ENCODE measurements at places on chromosomes 7 and 10. TPM values are rescaled to one million over a fixed set of nuclear protein-coding genes. Genes with fewer than 3 reads are reported as not detected.

GRCh38 chr7:148116195-148116594, 474.4 kb upstream of the C7orf33 start:
- no peaks in the 10 kb centered on the region for H3K27me3 ChIP-seq
- no peak overlapping the region for H3K4me3 ChIP-seq
- no peak for DNase-seq
- H3K4me1 ChIP-seq: no peaks in the 10 kb centered on the region

DNA sequence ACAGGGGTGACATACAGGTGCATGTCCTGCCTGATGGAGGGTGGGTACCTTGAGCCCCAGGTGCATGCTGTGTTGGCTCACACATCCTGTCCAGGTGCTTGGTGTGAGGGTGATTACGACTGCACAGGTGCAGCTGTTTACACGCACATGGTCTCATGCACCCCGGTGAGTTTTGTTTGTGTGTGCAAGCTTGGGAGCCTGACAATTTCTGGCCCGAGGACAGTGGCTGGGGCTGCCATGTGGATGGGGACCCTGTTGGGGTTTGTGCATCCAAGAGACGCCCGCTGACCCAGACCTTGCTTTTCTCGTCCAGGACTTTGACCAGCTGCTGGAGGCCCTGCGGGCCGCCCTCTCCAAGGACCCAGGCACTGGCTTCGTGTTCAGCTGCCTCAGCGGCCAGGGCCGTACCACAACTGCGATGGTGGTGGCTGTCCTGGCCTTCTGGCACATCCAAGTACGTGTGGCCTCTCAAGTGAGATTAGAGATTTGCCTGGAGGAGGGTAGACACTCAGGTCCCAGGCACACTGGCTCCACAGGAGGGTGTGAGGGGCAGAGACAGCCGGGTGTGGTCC, 61.7 kb downstream of the PRF1 start:
- DNase-seq: no peak
- H3K27me3 ChIP-seq: no peaks in the 10 kb centered on the region
- H3K4me1 ChIP-seq: peaks cover 9% of the 10 kb centered on the region
- no peak overlapping the region for H3K27ac ChIP-seq
- H3K36me3 ChIP-seq: no peaks in the 10 kb centered on the region
- H3K4me3 ChIP-seq: no peak overlapping the region

DNA sequence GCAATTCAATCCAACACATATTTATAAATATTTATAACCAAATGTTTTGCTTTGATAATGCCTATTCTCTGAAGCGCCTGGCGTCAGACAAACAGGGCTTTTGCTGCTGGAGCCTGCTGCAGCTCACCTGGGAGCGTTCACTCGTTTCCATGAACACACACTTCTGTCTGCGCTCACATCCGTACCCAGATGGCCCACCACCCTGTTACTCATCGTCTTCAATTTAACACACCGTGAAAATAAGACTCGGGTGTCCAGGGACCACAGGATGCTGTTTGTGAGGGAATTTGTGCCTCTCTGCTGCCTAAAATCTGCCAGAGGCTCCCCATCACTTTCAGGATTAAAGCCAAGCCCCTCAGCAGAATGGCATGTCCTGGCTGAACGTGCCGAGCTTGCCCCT, 74.1 kb downstream of the SLIT1 start:
- H3K4me1 ChIP-seq: peaks cover 13% of the 10 kb centered on the region
- no peak for DNase-seq
- H3K27ac ChIP-seq: no peak overlapping the region
- no peaks in the 10 kb centered on the region for H3K27me3 ChIP-seq
- H3K36me3 ChIP-seq: no peaks in the 10 kb centered on the region
- no peak overlapping the region for H3K4me3 ChIP-seq

DNA sequence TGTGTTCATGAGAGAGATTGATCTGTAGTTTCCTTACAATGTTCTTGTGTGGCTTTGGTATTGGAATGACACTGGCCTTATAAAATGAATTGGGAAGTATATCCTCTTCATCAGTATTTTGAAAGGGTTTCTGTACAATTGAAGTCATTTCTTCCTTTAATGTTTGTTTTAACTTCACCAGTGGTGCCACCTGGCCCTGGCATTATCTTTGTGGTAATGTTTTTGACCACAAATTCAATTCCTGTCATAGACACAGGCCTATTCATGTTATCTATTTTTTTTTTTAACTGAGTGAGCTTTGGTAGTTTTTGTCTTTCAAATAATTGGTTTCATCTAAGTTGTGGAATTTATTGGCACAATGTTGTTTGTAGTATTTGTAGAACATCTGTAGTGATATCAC, 127.7 kb downstream of the CDK14 start:
- no peak overlapping the region for H3K4me3 ChIP-seq
- H3K27ac ChIP-seq: no peak overlapping the region
- H3K27me3 ChIP-seq: no peaks in the 10 kb centered on the region

DNA sequence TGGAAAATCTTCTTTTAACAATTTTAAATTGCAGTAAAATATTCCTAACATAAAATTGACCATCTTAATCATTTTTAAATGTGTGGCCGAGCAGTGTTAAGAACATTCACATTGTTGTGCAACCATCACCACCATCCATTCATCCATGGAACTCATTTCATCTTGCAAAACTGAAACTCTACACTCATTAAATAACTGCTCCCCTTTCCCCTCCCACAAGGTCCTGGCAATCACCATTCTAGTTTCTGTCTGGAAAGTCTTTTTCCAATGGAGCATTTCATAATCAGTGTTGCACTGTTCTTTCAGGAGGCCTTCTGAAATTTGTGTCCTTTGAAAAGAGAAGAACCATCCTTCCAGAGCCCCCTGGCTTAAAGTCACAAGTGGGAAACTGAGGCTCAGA, 233.1 kb downstream of the PLXNA4 start:
- peaks cover 3% of the 10 kb centered on the region for H3K27me3 ChIP-seq
- H3K27ac ChIP-seq: no peak overlapping the region
- H3K36me3 ChIP-seq: no peaks in the 10 kb centered on the region
- no peak overlapping the region for H3K4me3 ChIP-seq
- no peak for DNase-seq
- H3K4me1 ChIP-seq: no peaks in the 10 kb centered on the region

- no peak overlapping the region for H3K27ac ChIP-seq
- H3K36me3 ChIP-seq: no peaks in the 10 kb centered on the region
- no peak for DNase-seq
- no peaks in the 10 kb centered on the region for H3K4me1 ChIP-seq
- H3K4me3 ChIP-seq: no peak overlapping the region
Observed at GRCh38 chr7:134200970-134201369, 73.8 kb downstream of the LRGUK start.

DNA sequence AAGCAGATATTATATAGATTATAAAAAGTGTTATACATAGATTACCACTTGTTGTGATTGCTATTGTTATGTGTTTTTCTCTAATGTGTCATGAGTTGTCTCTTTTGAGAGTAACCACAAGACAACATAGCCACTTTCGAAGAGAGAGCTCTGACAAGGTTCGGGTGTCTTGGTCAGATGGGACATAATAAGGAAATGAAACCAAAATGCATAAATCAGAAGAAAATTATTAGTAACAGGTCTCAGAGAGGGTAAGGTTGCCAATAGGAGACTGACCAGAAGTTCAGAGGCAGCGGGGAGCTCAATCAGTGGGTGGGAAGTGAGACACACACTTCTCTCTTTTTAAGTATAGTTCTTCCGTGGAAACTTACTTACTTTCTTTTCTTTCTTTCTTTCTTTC, 639.2 kb upstream of the POT1 start:
- no peaks in the 10 kb centered on the region for H3K4me1 ChIP-seq
- no peak overlapping the region for H3K4me3 ChIP-seq
- no peak for DNase-seq
- H3K27me3 ChIP-seq: no peaks in the 10 kb centered on the region

DNA sequence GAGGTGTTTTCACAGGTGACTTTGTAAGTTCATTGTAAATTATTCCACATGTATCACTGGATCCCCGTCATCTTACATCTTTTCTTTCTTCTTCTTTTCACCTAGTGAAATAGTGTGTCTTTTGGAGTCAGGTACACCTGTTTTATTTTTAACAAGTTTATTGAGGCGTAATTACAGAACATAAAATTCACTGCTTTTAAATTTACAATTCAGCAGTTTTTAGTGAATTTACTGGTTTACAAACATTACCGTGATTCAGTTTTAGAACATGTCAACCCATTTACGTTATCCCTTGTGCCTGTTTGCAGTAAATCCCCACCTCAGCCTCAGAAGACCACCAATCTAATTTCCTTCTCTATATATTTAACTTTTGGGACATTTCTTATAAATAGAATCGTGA, 256.9 kb downstream of the EXOC4 start:
- no peaks in the 10 kb centered on the region for H3K36me3 ChIP-seq
- DNase-seq: no peak
- no peak overlapping the region for H3K4me3 ChIP-seq
- no peak overlapping the region for H3K27ac ChIP-seq

GRCh38 chr7:100171087-100171681, 2.8 kb upstream of the GAL3ST4 start:
- no peak overlapping the region for H3K27ac ChIP-seq
- DNase-seq: no peak
- H3K4me3 ChIP-seq: peak overlapping the region; percentile 11
- H3K27me3 ChIP-seq: peaks cover 36% of the 10 kb centered on the region
- no peaks in the 10 kb centered on the region for H3K36me3 ChIP-seq
- peaks cover 42% of the 10 kb centered on the region for H3K4me1 ChIP-seq

- H3K36me3 ChIP-seq: no peaks in the 10 kb centered on the region
- H3K27me3 ChIP-seq: no peaks in the 10 kb centered on the region
- H3K4me3 ChIP-seq: no peak overlapping the region
- no peak overlapping the region for H3K27ac ChIP-seq
- no peak for DNase-seq
Observed at GRCh38 chr10:128864554-128865295, 602.3 kb upstream of the MGMT start.

GRCh38 chr7:106022193-106022821, 59.2 kb downstream of the CDHR3 start:
- peak overlapping the region; percentile 50 for H3K27ac ChIP-seq
- H3K36me3 ChIP-seq: no peaks in the 10 kb centered on the region
- DNase-seq: peak; percentile 31
- H3K4me1 ChIP-seq: peaks cover 37% of the 10 kb centered on the region
- H3K27me3 ChIP-seq: peaks cover 21% of the 10 kb centered on the region

DNA sequence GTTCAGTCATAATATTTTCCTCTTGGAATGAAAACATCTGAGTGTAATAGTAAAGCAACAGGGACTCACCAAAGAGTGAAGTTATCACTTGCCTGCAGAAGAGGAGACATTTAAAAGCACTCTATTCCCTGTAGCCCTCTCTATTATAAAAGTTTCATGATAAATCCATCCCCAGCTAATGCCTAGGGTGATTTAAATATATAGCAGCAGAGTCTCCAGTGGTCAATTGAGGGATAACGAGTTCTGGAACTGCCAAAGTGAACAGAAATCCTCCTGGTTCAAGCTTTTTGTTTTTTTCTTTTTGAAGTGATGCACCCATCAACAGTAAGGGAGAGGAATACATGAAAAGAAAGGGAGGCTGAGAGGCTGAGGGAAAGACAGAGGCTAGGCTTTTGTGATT, 87.3 kb downstream of the EVX1 start:
- H3K4me1 ChIP-seq: no peaks in the 10 kb centered on the region
- H3K27ac ChIP-seq: no peak overlapping the region
- no peaks in the 10 kb centered on the region for H3K27me3 ChIP-seq
- no peaks in the 10 kb centered on the region for H3K36me3 ChIP-seq

- DNase-seq: no peak
- H3K36me3 ChIP-seq: peaks cover 42% of the 10 kb centered on the region
- H3K27ac ChIP-seq: no peak overlapping the region
- peaks cover under 1% of the 10 kb centered on the region for H3K4me1 ChIP-seq
- H3K4me3 ChIP-seq: no peak overlapping the region
Observed at GRCh38 chr10:98249134-98249533, 18.9 kb downstream of the LOXL4 start.

DNA sequence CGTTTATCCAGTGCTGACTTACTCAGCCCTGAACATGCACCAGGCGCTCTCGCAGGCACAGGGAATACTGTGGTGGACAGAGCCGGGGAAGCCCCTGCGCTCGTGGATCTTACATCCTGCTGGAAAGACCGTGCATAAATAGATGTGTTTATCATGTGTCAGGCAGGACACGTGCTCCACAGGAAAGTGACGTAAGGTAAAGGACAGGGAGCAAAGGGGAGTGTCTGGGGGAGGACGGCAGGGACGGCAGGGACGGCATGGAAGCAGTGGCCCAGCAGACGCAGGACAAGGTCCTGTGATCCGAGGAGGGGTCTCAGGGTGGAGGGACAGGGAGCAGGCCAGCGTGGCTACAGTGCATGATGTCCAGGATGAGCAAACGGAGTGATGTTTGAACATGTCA, 410.5 kb downstream of the PAXIP1 start:
- no peaks in the 10 kb centered on the region for H3K36me3 ChIP-seq
- no peak overlapping the region for H3K4me3 ChIP-seq
- H3K4me1 ChIP-seq: no peaks in the 10 kb centered on the region

GRCh38 chr10:91354166-91355075, 55.7 kb upstream of the HECTD2 start:
- peaks cover 6% of the 10 kb centered on the region for H3K27me3 ChIP-seq
- DNase-seq: no peak
- H3K4me1 ChIP-seq: no peaks in the 10 kb centered on the region
- H3K36me3 ChIP-seq: no peaks in the 10 kb centered on the region
- no peak overlapping the region for H3K27ac ChIP-seq

- H3K4me3 ChIP-seq: no peak overlapping the region
- H3K36me3 ChIP-seq: no peaks in the 10 kb centered on the region
- H3K27me3 ChIP-seq: no peaks in the 10 kb centered on the region
- no peaks in the 10 kb centered on the region for H3K4me1 ChIP-seq
- no peak for DNase-seq
- no peak overlapping the region for H3K27ac ChIP-seq
Observed at GRCh38 chr7:144256112-144256511, 8.5 kb downstream of the OR2A7 start.

- H3K4me1 ChIP-seq: peaks cover 6% of the 10 kb centered on the region
- H3K27ac ChIP-seq: no peak overlapping the region
- peaks cover 33% of the 10 kb centered on the region for H3K27me3 ChIP-seq
- H3K4me3 ChIP-seq: no peak overlapping the region
- H3K36me3 ChIP-seq: no peaks in the 10 kb centered on the region
Observed at GRCh38 chr10:30039567-30039966, 19.8 kb downstream of the JCAD start.

GRCh38 chr7:107502797-107503196, 32.9 kb downstream of the GPR22 start:
- H3K27me3 ChIP-seq: no peaks in the 10 kb centered on the region
- H3K4me1 ChIP-seq: peaks cover 8% of the 10 kb centered on the region
- H3K4me3 ChIP-seq: no peak overlapping the region
- peaks cover 4% of the 10 kb centered on the region for H3K36me3 ChIP-seq
- no peak overlapping the region for H3K27ac ChIP-seq
- no peak for DNase-seq

The PLAU gene
- 0.32 TPM for total RNA-seq

The TMEM176A gene
- total RNA-seq: 2.0 TPM

The GARIN1A gene
- 1.1 TPM for total RNA-seq

The TDRD1 gene
- total RNA-seq: 0.33 TPM

The SPDYE5 gene
- not detected for total RNA-seq

The UCMA gene
- not detected for total RNA-seq

The MINPP1 gene
- 5.8 TPM for total RNA-seq

The C10orf67 gene
- total RNA-seq: not detected

The A1CF gene
- not detected for total RNA-seq

The PNPLA8 gene
- total RNA-seq: 68.6 TPM

The MEIG1 gene
- not detected for total RNA-seq

The TACC2 gene
- total RNA-seq: not detected

The MMD2 gene
- not detected for total RNA-seq

The CDHR3 gene
- total RNA-seq: 9.2 TPM

Data from natural killer cell (primary cell).